T-helper 17 cell (primary cell): ENCODE measurements at places on chromosomes 3 and 15. TPM values are rescaled to one million over a fixed set of nuclear protein-coding genes. Genes with fewer than 3 reads are reported as not detected.

DNA sequence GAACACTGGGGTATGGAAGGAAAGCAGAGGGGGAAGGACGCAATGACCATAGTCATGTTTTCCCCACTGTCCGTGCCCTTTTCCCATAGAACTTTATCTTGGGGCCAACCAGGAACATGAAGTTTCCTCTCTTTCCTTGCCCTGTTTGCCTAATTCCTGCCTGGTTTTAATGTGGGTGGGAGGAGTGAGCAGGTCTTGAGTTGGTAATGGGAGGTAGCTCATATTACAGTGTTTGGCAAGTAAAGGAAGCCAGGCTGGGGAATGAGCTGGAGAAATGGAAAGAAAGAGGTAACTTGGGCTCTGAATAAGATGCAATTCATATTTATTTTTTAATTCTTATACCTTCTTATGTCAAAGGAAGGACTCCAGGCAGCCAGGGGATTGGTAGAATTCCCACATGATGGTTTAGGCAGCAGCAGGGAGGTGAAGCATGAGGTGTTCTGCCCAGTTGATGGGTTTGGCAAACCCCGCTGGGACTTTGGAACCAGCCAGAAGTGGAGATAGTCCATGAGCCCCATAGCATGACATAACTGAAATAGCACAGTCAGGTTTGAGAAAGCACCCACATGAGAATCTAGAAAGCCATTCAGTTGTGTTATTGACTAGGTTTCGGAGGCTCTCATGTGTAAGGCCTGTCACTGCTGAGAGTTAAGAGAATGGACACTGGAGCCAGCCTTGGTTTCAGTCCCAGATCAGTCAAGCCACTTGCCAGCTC lies 60.0 kb downstream of the CCK start:
- DNase-seq, result no peak

The SUSD5 gene
- not detected for total RNA-seq

- DNase-seq, result no peak
Observed at GRCh38 chr3:4831580-4831950, 147.7 kb upstream of the BHLHE40 start.

- DNase-seq, result no peak
Observed at GRCh38 chr3:47299381-47300318, 16.9 kb downstream of the KLHL18 start.

DNA sequence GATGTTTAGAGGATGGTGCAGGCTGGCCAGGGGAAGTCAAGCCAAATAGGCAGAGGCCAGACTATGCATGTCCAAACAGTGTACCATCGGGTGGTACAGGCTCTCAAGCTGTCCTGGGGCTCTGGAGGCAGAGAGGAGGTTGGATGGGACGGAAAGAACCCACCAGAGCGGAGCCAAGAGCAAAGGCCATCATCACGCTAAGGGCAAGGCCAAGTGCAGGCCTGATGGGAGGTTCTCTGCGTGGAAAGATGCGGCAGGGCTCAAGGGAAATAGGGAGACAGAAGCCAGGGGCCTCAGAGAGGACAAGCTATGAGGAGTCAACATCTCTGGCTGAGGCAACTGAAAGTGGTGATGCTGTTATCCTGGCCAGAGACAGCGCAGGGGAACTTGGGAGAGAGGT lies 102.7 kb downstream of the ASB7 start:
- DNase-seq, result no peak

- DNase-seq, result no peak
Observed at GRCh38 chr15:59457103-59457502, 19.1 kb downstream of the FAM81A start.

DNA sequence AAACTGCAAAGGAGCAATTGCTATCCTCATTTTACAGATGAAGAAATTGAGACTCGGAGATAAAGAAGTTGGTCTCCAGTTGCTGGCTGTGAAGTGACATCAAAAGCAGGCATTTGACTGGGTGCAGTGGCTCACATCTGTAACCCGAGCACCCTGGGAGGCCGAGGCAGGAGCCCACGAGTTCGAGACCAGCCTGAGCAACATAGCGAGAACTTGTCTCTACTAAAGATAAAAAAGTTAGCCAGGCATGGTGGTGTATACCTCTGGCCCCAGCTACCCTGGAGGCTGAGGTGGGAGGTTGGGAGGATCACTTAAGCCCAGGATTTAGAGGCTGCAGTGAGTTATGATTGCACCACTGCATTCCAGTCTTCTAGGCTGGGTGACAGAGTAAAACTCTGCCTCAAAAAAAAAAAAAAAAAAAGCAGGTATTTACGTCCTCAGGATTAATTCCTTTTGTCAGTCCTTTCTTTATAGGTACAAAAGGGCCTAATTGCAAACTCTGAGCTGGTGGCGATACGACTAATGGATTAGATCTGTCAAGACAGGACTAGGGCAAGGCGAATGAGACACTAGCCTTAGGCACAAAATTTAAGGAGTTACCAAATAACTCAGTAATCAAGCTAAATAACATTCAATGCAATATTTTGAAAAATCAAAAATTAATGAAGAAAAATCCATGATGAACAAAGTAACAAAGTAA lies 5.9 kb upstream of the DNASE1L3 start:
- no peak for DNase-seq

The LMLN gene
- total RNA-seq, result 4.4 TPM

The ROPN1B gene
- total RNA-seq, result not detected

DNA sequence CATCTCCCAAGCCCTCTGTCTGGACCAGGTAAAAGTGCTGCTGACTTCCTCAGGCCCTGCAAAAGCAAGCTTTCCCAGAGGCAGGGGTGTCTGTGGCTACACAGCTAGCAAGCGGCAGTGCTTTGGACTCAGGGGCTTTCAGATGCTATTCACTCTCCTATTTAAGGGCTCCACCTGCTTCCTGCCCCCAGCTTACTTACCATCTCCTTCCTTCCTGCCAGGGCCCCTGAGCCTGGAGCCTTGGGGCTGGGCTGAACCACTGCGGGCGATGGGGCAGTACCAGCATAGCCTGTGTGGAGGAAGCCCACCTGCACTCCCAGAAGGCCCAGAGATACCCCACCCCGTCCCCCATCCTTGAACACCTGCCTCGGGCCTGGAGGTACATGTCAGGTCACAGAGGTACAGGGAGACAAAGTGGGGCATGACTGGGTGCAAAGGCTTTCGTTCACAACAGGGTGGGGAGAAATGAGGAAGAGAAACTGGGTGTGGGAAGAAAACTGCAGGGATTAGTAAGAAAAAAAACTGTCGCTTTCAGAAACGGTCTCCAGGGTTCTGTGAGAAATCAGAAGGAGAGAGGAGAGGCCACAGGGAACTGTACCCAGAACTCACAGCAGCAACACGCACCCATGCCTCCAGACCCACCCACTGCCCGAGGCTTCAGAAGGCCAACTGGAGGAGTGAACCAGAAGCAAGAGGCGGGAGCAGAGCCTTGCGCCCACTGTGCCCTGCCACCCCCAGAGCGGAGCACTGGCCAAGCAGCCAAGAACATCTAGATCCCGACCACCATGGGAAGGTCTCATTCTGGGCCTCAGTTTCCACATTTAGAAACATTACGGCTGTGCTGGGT lies 49.5 kb downstream of the CCDC12 start:
- DNase-seq, result no peak

DNA sequence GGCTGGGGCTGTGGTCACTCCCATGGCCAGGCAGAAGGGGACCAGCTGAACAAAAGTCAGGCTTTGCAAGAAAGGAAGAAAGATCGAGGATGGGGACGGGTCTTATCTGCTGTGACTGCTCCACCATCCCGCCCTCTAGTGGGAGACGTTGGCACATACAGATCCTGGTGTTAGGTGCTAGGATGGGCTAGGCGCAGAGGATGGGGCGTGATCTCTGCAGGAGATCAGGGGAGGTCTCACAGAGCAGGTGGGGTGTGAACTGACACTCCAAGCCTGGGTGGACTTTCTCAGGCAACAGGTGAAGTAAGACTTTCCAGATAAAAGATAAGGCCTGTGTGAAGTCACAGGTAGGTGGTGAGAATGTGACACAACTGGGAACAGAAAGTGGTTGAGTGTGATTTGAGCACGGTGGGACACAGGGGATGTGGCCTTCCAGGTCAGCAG lies 141.9 kb upstream of the SMAD3 start:
- DNase-seq, result no peak

The PRKAR2A gene
- total RNA-seq, result 30.8 TPM

DNA sequence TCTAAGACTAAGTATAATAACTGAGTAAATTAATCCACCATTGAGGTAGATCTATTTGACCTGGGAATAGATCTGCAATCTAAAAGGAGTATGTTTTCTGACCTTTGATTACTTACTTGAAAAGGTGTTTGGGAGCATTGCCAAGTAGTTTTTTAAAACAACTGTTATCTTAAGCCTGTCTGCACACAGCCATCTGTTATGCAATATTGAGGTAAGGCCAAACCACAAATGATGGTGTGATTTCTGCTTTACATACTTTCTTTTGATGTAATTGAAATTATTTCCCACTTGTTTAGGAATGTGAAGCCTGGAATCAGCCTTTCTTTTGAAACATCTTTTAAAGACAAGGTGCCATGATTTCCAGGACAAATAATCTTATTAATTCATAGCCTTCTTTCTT lies 274.0 kb downstream of the BBX start:
- DNase-seq, result no peak

GRCh38 chr15:56249092-56249491 lies 5.4 kb upstream of the RFX7 start:
- DNase-seq, result no peak

DNA sequence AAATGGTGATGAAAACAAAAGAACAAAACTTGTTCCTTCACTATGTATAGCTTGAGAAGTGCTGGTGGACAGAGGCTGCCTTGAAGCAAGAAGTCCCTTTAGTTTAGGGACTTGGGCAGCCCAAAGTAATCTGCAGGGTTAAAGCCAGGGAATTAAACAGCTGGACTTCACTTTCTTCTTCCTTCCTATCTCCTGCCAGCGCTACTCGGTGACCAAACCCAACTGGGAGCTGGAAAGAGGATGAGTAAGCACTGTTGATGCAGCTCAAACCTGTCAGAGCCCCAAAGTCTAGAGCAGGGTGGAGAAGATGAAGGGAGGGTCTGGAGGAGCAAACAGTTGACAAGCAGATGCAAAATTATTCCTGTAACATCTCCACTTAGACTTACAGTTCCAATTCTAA lies 73.1 kb upstream of the FBN1 start:
- DNase-seq, result no peak

DNA sequence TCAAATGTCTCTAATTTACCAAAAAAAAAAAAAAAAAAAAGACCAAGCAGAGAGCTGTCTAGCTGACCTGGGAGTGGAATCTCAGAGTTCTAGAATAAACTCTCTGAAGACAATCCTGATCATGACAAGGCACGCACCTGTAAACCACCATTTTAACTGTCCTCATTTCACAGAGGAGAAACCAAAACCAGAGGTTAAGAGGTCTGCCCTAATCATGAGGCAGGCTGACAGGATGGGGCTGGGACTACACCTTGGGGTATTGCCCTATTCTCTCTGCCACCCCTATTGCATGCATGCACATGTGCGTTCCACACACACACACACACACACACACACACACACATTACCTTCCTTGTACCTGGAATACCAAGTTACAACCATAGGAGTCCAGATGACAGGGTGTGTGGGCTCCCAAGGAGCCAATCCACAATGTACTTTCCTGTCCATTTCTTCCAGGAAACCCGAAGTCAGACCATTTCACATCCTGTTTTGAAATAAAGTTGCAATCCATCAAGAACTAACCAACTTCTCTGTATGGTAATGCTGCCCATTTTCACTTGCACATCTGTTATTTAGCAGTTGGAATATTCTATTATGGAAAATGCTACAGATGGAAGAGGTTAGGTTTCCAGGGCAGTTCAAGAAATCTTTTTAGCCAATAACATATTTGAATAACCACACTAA lies 34.6 kb downstream of the HSPBAP1 start:
- DNase-seq, result no peak

The EXD1 gene
- not detected for total RNA-seq

GRCh38 chr3:58536501-58537411 lies at the start of gene ACOX2:
TSS of gene ACOX2 (minus strand) at chr3:58537190. CDS start at chr3:58535106, 2,084 bp downstream.
- DNase-seq, result no peak

DNA sequence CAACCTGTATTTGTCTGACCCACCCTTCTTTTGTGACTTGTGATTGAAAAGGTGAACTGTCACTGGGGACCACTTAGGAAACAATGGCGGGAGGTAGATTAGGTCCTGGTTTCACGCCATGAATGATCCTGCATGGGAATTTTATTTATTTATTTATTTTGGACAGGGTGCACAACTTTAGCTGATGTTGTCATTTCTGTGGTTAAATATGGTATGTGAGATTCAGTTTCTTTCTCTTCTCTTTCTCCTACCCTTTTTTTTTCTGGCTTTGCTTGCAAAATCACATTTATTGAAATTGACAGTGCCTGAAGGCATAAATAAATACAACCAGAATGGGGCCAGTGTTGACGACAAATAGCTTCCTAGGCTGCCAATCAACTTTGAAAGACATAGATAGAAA lies 18.0 kb upstream of the HTR3E start:
- DNase-seq, result no peak

- DNase-seq, result no peak
Observed at GRCh38 chr3:168250415-168250861, 154.7 kb upstream of the GOLIM4 start.

GRCh38 chr15:70466895-70467529 lies 296.3 kb downstream of the UACA start:
- DNase-seq, result no peak

The NKIRAS1 gene
- 2.6 TPM for total RNA-seq

The P2RY1 gene
- total RNA-seq, result 2.9 TPM

GRCh38 chr3:25872200-25872877 lies 82.4 kb downstream of the OXSM start:
- DNase-seq, result no peak

DNA sequence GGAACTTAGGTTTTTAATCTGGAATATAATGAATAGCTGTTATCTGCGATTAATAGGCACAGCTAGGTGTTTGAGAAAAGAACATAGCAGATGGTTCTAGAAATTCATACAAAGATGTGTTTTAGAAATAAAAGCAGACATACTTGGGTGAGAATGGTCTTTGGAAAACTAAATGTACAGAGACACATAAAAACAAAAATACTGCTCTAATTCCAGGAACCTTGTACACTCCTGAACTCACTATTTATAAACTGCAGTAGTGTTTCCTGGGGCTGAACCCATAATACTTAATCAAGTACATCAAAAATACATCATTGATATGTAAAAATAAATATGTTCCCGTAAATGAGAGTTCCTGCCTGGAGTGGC lies 105.5 kb downstream of the OXNAD1 start:
- no peak for DNase-seq

DNA sequence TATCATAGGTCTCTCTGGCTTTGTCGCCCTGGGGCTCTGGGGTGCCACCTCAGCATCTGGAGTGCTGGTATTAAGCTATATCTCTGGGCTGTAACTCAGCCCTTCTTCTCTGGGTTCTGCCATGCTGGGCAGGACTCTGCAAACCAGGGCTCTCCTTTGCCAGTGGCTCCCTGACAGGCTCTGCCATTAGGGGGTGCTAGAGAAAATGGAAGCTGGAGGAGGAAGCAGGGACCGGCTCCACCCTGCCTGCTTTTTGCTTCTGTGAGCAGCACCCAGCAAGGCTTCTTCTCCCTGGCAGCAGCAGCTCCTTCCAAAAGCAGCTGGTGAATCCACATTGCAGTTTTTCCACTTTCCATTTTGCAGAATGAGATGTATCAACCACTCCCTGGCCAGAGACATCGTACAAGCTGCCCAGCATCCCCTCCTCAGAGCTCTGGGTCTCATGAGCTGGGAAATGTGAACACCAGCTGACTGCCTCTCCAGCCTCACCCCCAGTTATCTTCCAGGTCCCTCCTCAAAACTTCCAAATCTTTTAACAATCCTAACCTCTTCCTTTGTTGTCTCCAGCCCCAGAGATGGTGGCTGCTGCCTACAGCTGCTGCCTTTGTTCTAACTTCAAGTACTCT lies 165.0 kb downstream of the ABHD5 start:
- no peak for DNase-seq
